A549 treated with RU486 at 1 μM for 4 hours (cell line): ENCODE measurements at places on chromosomes 1 and 21. TPM values are rescaled to one million over a fixed set of nuclear protein-coding genes. Genes with fewer than 3 reads are reported as not detected.

The CD1C gene
- not detected in 5 replicates for total RNA-seq

The SLC1A7 gene
- not detected in 5 replicates for total RNA-seq

The IL22RA1 gene
- 3.8 to 5.5 TPM (median 4.3 TPM) in 5 replicates for total RNA-seq

The KPRP gene
- total RNA-seq, result not detected in 5 replicates

The KCNQ4 gene
- 0.14 to 0.35 TPM (median 0.28 TPM) in 5 replicates for total RNA-seq

The MOB3C gene
- 3.4 to 4.8 TPM (median 4.2 TPM) in 5 replicates for total RNA-seq

The CHI3L1 gene
- total RNA-seq, result not detected in 5 replicates

The TMEM61 gene
- total RNA-seq, result 0.35 to 0.42 TPM (median 0.38 TPM) in 4 of 5 replicates, not detected in the other

The BMP8A gene
- total RNA-seq, result 0.10 to 0.20 TPM (median 0.16 TPM) in 4 of 5 replicates, not detected in the other

The ZNF644 gene
- total RNA-seq, result 10.0 to 16.2 TPM (median 13.3 TPM) in 5 replicates

The ESPN gene
- total RNA-seq, result 0.32 to 0.61 TPM (median 0.48 TPM) in 5 replicates

The TNNT2 gene
- total RNA-seq, result 0.17 to 0.27 TPM in 2 of 5 replicates, not detected in the others

The RGS8 gene
- not detected in 5 replicates for total RNA-seq

The RBM34 gene
- total RNA-seq, result 42.6 to 74.9 TPM (median 72.5 TPM) in 5 replicates

The VWA5B1 gene
- not detected in 5 replicates for total RNA-seq

The C1orf116 gene
- total RNA-seq, result 3.1 to 4.5 TPM (median 3.7 TPM) in 5 replicates

The XCL1 gene
- total RNA-seq, result not detected in 5 replicates

The FABP3 gene
- not detected in 5 replicates for total RNA-seq

The ASPM gene
- total RNA-seq, result 6.7 to 26.1 TPM (median 22.7 TPM) in 5 replicates

The PI4KB gene
- total RNA-seq, result 25.8 to 29.8 TPM (median 27.9 TPM) in 5 replicates

The NRIP1 gene
- 5.1 to 20.2 TPM (median 18.6 TPM) in 5 replicates for total RNA-seq

The IPO9 gene
- 23.7 to 45.8 TPM (median 40.1 TPM) in 5 replicates for total RNA-seq

The MAN1C1 gene
- total RNA-seq, result 0.08 to 0.22 TPM (median 0.14 TPM) in 5 replicates

The LCK gene
- total RNA-seq, result 0.05 to 0.08 TPM in 2 of 5 replicates, not detected in the others

The SELENBP1 gene
- total RNA-seq, result 5.4 to 7.8 TPM (median 6.2 TPM) in 5 replicates

The CFHR4 gene
- total RNA-seq, result not detected in 5 replicates

The SEMA4A gene
- total RNA-seq, result 0.17 to 0.53 TPM (median 0.44 TPM) in 5 replicates

The GCSAML gene
- total RNA-seq, result not detected in 5 replicates

The TADA1 gene
- 9.3 to 13.8 TPM (median 13.1 TPM) in 5 replicates for total RNA-seq

The RAB3B gene
- 5.5 to 10.8 TPM (median 7.2 TPM) in 5 replicates for total RNA-seq

The TACSTD2 gene
- total RNA-seq, result 0.14 TPM in 1 of 5 replicates, not detected in the others

The S100A8 gene
- total RNA-seq, result not detected in 5 replicates

The LCE1B gene
- not detected in 5 replicates for total RNA-seq

The C1orf198 gene
- total RNA-seq, result 13.9 to 19.8 TPM (median 18.4 TPM) in 5 replicates

The ATP5PB gene
- 231 to 276 TPM (median 253 TPM) in 5 replicates for total RNA-seq

The HTR6 gene
- total RNA-seq, result 0.13 to 0.22 TPM (median 0.14 TPM) in 4 of 5 replicates, not detected in the other

The DCST1 gene
- total RNA-seq, result not detected in 5 replicates

The OR6K3 gene
- not detected in 5 replicates for total RNA-seq

The DIRAS3 gene
- 0.86 to 1.4 TPM (median 1.3 TPM) in 5 replicates for total RNA-seq

The HSF2BP gene
- 1.6 to 2.5 TPM (median 2.0 TPM) in 5 replicates for total RNA-seq

The VSIG8 gene
- total RNA-seq, result 0.07 TPM in 1 of 5 replicates, not detected in the others

The FHL3 gene
- 7.1 to 9.2 TPM (median 8.9 TPM) in 5 replicates for total RNA-seq

The TNFRSF9 gene
- total RNA-seq, result 3.0 to 4.1 TPM (median 3.3 TPM) in 5 replicates

The OR10J1 gene
- not detected in 5 replicates for total RNA-seq

The VAV3 gene
- total RNA-seq, result 0.79 to 2.1 TPM (median 1.3 TPM) in 5 replicates

The ARHGAP29 gene
- total RNA-seq, result 9.1 to 24.1 TPM (median 20.3 TPM) in 5 replicates

The VANGL2 gene
- 0.61 to 1.1 TPM (median 1.0 TPM) in 5 replicates for total RNA-seq

The CDK11B gene
- 26.1 to 28.9 TPM (median 26.5 TPM) in 5 replicates for total RNA-seq

The ERG gene
- 0.21 TPM in 1 of 5 replicates, not detected in the others for total RNA-seq
